ENCODE measurements at places on chromosomes 12 and 14.

- DNase-seq, result peak; percentile 100
Observed at GRCh38 chr12:49367381-49368239, at the start of gene SPATS2. Gene SPATS2, plus strand, starts transcription at chr12:49367462. Its CDS starts 93,551 bp downstream, at chr12:49461013.

DNA sequence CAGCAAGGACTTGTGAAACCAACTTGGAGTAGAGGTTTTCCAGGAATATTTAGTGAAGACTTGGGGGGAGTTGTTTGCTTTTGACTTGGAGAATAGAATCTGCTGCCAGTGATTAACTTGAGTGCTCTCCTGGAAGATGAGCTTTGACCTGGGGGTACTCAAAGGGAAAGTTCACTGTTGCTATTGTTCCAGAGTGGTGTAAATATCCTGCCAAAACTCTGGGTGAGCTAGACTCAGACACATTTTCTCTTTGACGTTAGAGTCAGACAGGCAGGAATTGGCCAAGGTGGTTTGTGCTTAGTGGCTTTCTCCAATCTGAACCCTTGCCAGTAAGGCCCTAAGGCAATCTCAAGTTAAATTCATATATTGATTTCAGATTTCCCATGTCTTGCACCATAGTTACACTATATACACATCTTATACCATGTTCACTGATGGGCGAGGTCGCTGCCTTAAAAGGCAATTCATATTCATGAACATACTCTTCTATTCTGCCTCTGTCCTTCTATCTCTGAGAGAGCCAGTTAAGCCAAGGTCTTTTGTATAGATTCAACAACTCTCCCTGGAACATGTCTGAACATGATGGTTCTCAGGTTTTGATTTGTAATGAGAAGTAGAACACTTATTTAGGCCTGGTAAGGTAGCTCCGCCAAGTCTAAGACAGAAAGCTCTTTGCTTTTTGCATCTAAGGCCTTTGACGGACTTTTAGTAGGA, 204.6 kb upstream of the SLC38A2 start:
- no peak for DNase-seq

DNA sequence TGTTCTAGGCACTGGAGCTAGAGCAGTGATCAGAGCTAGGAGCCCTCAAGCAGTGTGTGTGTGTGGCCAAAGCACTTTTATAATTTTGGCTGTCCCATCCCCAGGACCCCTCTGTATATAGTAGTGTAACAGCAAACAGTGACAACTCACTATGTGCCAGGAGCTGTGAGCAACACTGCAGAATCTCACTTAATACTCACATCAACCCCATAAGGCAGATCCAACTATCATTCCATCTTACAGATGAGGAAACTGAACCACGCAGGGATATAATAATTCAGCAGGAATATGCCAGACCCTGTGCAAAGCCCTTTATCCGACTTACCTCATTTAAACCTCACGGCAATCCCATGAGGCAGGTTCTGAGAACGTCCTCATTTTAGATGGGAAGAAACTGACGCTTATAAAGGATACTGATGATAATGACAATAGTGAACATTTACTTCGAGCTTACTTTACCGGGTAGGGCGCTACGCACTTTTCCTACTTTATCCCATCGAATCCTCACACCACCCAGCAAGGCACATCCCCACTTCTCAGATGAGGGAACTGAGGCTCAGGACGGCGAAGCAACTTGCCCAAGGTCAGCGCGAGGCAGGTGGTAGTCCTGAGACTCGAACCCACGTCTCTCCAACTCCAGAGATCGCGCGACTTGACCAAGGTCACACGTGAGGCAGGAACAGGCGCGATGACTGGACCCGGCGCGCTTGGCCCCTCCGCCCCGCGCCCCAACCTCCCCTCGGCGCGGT, 687 bp downstream of the RAB35 start:
- peak; percentile 49 for DNase-seq

DNA sequence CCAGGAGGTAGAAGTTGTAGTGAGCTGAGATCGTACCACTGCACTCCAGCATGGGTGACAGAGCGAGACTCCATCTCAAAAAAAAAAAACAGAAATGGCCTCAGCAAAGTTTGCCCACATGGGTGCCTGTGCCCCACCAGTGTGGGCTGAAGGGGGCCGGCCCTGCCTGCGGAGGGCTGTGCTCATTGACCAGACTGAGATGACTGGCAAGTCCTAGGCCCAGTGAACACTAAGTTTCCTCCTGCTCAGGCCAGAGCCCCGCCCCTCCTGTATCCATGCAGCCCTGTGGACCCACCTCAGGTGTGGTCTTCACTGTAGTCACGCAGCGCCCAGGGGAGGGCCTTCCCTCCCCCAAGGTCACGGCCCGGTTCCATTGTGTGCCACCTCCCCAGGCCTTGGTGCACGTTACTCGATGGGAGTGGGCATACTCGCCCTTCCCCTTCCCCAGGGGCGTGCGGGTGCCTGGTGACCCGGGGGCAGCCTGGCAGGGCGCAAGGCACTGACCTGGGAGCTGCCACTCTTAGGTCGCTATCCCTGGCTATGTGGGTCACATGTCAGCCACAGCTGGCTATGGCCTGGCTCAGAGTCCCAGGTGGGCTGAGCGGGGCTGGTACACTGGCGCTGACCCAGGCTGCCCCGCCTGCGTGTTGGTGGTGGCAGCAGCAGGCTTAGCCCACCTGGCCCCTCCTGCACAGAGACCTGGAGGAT, 16.1 kb downstream of the INF2 start:
- no peak for DNase-seq

DNA sequence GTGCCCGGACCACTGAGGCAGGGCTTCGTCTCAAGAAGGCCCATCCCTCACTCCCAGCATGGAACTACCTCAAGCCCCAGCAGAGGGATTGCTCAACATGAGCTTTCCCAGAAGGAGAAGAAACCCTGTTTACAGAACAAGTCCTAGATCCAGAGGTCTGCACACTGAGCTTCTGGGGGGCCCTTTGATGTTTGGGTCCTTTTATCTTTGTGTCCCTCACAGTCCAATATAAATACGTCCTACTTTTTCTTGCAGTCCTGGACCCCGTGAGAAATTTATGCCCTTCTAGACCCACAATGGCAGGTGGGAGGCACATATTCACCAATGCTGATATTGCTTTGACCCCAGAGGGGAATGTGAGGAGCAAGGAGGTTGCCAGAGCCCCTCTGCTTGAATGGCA, 54.4 kb downstream of the SMUG1 start:
- DNase-seq, result no peak

DNA sequence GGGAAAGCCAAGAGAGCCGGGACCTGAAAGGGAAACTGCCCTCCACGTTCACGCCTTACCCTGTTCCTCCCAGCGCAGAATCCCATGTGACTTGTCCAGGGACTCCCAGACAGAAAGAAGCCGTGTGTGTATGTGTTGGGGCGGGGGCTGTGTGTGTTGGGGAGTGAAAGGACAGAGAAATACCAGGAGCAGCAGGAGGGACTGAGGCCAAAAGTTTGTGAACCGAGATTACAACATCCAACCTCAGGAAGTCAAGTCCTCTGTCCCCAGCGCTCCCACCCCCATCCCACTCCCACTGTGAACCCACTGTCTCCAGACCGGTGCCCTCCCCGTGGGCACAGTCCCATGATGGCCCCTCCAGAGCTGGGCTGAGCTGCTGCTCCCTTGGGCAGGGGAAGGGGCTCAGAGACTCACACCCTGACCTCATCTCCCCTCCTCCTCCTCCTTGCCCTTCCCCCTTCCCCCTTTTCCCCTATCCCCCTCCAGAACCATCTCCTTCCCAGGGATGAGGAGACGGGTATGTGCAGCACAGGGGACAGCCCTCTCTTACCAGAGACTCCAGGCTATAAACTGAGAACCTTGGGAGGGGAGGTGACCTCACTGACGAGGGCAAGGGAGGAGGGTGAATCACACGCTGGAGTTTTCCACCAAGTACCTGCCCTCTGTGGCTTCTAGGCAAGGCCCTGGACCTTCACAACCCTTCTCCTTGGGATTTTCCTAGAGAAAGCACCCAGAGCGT, at the start of gene SLC6A12:
Gene SLC6A12, minus strand, starts transcription at position 155 of the 739 bp plus-strand sequence. CDS start 4,171 bp downstream, outside the sequence.
- no peak for DNase-seq

GRCh38 chr12:82857911-82858533, 171.3 kb downstream of the TMTC2 start:
- DNase-seq, result no peak

DNA sequence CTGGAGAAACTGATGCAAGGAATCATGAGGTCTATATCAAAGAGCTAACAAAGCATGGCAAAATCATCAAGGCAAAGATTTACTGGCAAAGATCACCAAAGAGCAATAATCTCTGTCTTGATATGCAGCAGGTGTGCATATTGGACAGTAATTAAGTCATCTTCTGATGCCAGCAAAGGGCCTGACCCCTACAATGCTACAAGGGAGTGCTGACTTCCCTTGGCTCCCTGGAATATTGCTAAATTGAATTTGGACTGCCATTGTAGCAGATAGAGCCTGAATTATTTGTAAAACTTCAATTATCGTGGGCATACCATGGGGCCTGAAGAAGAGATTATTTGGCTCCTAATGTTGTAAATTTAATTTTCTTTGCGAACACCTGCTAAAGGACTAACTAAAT, 307.9 kb upstream of the SYT1 start:
- DNase-seq, result no peak

DNA sequence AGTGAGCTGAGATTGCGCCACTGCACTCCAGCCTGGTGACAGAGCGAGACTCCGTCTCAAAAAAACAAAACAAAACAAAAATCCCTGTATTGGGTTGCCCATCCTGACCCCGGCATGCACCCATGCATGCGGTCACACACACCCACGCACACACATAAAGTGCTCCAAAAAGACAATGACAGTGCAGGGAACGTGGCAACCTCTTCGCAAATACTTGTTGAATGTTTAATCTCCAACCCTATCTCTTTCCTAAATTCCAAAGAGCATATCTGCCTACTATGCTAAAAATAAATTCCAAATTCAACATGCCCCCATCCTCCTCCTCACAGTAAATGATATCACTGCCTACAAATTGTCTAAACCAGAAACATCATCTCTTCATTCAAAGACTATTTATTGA, 13.5 kb downstream of the SLC7A7 start:
- no peak for DNase-seq

DNA sequence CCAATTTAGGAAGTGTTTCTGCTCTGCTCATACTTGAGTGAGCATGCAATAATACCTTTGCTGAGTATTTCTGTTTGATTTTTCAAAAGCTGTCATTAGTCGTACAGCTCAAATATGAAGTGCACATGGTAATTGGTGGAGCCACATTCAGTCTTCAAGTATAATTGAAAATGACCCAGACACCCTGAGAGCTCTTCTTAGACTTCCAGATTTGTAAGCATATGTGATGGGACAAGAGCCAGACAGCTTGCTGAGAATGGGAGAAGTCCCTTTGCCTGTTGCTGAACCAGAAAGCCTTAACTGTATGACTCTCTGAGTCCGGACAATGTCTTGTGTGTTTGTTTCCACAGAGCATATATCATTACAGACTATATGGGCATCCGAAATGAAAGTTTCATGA, 307.3 kb downstream of the TMEM117 start:
- DNase-seq, result no peak

DNA sequence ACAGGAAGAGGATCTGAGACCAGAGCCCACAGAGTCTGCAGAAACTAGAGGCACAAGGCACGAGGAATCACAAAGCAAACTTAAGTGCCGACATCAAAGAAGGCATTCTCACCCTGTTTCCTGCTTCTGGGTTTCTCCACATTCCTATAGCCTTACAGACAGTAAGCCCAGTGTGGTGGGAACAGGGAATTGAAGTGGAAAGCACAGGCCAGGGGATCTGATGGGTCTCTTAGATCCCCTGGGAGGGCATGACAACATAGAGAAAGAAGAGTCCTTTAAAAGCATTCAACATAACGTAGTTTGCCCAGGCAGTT, 75.6 kb upstream of the FRMD6 start:
- no peak for DNase-seq

DNA sequence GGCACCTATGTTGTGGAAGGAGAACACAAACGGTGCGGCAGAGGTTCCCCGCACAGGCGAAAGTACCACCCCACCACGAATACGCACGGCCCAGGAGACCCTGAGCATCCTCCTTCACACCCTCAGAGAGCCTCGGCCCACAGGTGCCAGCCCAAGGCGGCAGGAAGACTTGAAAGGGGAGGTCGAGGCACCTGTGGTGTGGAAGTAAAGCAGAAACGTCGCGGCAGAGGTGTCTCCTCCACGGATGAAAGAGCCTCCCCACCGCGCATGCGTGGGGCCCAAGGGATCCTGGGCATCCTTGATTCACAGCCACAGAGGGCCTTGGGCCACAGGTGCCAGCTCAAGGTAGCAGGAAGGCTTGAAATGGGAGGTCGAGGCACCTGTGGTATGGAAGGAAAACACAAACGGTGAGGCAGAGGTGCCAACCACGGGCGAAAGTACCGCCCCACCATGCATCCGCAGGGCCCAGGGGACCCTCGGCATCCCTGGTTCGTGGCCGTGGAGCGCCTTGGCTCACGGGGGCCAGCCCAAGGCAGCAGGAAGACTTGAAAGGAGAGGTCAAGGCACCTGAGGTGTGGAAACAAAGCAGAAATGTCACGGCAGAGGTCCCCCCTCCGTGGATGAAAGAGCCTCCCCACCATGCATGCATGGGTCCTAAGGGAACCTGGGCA, 380.1 kb downstream of the ALG10 start:
- DNase-seq, result peak; percentile 2

GRCh38 chr12:103588680-103589079, 1.6 kb downstream of the STAB2 start:
- no peak for DNase-seq

DNA sequence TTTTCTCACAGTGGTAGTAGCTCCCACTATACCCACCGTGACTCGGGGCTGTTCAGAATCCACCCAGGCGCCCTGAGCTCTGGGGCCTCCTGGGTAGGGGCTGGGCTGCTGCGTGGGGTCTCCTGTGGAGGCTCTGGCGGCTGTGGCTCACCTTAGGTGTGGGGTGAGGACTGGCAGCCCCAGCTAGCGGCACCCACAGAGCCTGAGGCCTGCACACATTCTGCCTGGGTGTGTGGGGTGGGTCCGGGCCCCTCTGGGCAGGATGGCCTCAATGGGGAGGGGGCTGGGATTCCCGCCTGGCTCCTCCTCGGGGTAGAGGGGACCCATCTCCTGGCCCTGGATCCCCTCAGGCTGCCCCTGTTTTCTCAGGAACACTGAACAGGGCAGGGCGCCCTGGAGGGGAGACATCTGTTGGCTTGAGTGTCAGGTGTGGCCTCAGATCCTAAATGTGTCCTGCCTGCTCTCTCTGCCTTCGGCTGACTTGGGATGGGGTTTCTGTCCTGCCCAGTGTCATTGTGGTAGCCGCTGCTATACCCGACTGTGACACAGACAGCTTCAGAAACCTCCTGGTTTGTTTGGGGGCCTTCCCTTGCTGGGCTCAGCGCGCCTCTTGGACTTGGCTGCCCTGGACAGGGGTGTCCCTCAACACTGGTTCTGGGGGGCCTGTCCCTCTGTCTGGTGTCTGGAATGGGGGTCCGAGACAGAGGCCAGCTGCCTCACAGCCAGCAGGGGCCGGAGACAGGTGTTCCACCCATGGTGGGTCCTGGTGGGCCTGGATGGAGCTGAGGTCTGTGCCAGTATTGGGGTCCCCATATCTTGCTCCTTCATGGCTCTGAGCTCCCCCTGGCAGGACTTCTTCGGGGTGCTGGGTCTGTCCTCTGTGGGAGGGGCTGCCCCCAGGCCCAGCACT, 354.9 kb downstream of the TMEM121 start:
- peak; percentile 1 for DNase-seq

- DNase-seq, result no peak
Observed at GRCh38 chr14:50726372-50727107, 58.4 kb upstream of the SAV1 start.

GRCh38 chr14:68511129-68512047, 281.5 kb downstream of the ZFP36L1 start:
- no peak for DNase-seq

- DNase-seq, result no peak
Observed at GRCh38 chr14:94310248-94310647, 12.9 kb downstream of the SERPINA6 start.

Measured in glutamatergic neuron (in vitro differentiated cells).